ENCODE measurements at places on chromosomes 4 and X. TPM values are rescaled to one million over a fixed set of nuclear protein-coding genes. Genes with fewer than 3 reads are reported as not detected.
A peak's percentile ranks its signal among the peaks of the same experiment; 100 is the strongest.

GRCh38 chr4:118351851-118352827 lies 664 bp downstream of the PRSS12 start:
- DNase-seq = no peak

- no peak for DNase-seq
Observed at GRCh38 chrX:118216509-118216908, 99.9 kb upstream of the KLHL13 start.

DNA sequence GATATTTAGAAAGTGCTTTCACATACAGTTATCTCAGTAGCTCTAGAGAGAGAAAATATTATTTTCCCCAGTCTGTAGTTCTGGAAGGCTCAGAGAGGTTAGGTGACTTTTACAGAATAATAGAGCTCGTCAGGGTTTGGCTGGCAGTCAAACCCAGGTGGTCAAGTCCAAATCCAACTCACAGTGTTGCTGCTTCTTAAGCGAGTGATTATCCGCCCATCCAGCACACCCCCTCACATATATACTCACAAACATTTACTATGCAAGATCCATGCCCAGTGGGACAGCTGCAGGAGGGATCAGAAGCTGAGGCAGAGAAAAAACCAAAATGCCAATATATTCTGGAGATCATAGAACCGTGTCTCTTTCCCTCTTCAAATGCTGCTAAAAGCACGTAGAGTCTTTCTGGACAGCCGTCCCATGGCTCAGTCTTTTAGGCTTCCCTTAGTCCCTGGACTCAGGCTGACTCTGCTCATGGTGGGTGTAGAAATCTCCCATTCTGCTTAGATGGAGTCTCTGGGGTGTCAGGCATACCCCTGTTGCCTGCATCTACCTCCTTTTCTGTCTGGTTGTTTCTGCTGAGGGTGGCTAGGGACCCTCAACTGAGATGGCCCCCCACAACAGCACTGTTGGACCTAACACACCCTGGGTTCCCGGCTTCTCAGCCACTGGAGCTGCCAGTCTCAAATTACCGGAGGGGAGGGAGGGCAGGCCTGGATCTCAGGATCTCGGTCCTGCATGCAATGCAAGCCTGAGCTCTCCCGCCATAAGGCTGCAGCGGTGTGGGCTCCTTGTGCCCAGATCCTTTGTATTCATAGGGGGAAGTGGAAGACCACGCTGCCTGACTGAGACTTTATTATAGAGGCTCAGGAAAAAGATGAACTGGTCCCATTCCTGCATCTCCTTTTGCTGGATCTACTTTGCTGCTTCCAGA lies at the start of gene CHRNA9:
CHRNA9 (plus strand) TSS at position 743 of the 934 bp plus-strand sequence; CDS start at position 878, 135 bp downstream.
- no peak for DNase-seq

- DNase-seq = no peak
Observed at GRCh38 chr4:150828159-150828558, 186.9 kb downstream of the LRBA start.

DNA sequence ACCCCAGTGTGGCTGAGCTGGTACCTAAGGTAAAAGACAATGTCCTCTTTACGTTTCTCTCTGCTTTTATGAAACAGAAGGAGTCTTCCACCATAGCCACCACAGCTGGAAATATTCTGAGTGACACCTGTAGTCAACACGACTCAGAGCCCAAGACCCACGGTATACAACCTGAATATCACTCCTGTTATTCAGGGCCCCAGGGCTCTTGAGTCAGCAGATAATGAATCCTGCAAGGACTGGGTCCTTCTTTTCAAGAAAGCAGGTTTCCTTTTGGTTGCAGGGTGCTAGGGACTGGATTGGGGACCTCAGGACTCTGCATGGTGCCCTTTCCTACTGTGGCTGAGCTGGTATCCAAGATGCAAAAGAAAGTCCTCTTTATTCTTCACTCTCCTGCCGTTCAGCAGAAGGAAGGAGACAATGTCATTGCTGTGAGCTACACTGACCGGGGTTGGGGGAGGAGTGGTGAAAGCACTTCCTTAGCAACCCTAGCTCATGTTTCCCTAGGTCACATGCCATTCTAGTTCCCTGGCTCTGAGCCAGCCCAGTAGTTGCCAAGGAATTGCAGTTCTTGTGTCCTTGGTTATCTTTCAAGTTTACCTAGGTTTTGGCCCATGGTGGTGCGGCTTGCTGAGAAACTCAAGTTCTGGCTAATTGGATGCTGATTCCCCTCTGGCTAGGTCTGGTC lies 23.7 kb upstream of the UNC5C start:
- peak; percentile 61 for DNase-seq

Gene PRDM5
- total RNA-seq = 26.3 TPM

GRCh38 chrX:150184491-150184890 lies 178.6 kb upstream of the MAMLD1 start:
- DNase-seq = peak; percentile 7

DNA sequence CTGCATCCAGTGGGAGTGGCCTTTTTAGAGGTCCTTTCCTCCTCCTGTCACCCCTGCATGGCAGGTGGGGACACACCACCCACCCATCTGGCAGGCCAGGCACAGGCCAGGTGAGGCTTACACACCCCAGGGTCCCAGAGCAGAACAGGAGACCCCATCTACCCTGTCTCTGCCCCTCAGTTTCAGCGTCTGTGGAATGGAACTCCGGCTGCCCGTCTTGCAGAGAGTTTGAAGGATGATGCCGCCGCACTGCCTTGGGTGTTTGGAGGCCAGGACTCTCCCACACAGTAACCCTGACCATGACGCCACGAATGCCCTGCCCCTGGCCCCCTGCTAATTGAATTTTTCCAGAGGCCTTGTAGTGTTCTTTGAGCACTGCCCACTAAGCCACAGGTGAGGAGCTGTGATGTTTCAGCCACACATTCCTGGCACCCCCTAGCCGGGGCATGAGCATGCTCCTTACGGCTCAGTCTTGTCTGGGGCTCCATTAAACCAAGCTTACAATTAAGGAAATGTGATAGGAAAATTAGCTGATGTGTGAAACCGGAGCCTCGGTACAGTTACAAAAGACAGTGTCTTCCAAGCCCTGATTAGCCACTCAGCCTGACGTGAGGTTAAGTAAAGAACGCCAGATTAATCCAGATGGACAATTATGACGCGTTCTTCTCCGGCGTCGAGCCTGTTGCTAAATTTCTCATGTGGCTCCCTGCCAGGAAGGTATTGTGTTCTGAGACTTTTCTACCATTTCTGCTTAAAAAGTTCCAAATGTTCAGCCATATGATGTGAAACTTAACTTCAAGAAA lies 39.3 kb downstream of the HMX1 start:
- peak; percentile 34 for DNase-seq

Gene TECRL
- total RNA-seq = 0.16 TPM

Gene SSX4B
- not detected for total RNA-seq

DNA sequence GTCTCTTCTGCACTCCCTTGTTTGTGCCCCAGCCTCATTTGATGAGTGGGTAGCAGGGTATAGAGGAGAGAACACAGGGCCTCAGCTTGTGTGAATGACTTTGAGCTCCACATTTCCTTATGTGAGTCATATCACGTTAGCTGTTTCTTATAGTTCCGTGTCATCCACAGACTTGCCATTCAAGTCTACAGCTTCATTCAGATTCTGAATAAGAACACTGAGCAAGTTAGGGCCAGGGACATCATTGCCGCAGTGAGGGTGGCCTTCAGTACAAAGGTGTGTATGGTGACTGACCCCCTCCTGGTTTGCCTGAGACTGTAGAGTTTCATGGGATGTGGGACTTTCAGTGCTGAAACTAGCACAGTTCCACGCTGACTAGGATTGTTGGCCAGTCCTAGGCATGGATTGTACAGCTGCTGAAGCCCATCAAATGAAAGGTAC lies 23.6 kb downstream of the KLF3 start:
- no peak for DNase-seq

Gene DAPP1
- total RNA-seq = 25.3 TPM

Gene GIMD1
- not detected for total RNA-seq

Gene SCFD2
- 46.6 TPM for total RNA-seq

Gene ETNPPL
- not detected for total RNA-seq

Gene PAGE5
- total RNA-seq = not detected

DNA sequence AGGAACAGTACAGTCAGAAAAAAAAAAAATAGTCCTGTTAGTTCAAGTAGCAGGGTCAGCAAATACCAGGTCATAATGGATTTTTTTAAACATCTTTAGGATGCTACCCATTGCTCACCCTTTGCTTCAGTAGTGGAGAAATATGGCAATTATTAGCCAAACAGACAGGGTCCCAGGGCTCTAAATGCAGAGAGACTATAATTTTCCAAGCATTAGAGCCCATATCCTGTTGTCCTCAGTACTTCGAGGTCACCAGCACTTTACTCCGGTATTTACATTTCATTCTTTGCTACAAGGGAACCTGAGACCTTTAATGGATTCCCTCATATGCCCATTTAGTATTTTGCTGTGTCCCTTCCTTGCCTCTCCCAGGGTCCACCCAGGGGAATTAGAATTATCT lies 1562.9 kb upstream of the TENM3 start:
- DNase-seq = no peak

- DNase-seq = no peak
Observed at GRCh38 chr4:157358439-157358838, 137.9 kb downstream of the GRIA2 start.

- DNase-seq = no peak
Observed at GRCh38 chr4:94634271-94634670, 123.5 kb upstream of the BMPR1B start.

GRCh38 chr4:141680060-141680459 lies 43.7 kb downstream of the IL15 start:
- no peak for DNase-seq

DNA sequence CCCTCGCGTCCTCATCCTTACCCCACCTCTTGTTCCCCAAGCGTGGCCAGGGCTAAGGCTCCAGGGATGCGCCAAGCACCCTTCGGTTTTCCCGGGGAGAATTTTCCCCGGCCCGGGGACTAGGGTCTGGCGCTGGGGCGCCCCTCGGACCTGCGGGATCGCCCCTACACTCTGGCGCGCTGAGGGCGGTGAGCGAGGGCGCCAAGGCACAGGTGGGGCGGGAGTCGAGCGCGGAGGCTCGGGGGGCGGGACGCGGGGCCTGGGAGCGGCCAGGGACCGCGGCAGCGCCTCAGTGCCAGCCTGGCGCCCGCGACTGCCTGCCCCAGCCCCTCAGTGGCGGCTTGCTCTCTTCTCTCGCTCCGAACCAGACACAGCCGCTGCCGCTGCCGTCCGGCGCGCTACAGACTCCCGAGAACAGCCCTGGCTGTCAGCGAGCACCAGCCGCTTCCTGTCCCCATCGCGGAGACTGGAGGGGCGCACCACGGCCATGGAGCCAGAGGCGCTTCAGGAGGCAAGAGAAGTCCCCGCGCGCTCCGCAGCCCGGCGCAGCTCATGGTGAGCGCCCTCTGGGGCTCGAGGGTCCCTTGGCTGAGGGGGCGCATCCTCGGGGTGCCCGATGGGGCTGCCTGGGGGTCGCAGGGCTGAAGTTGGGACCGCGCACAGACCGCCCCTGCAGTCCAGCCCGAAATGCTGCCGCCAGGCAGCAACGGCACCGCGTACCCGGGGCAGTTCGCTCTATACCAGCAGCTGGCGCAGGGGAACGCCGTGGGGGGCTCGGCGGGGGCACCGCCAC lies at the start of gene DRD5:
DRD5 (plus strand) TSS at position 292 of the 793 bp plus-strand sequence; CDS start at position 688, 396 bp downstream.
- DNase-seq = no peak

DNA sequence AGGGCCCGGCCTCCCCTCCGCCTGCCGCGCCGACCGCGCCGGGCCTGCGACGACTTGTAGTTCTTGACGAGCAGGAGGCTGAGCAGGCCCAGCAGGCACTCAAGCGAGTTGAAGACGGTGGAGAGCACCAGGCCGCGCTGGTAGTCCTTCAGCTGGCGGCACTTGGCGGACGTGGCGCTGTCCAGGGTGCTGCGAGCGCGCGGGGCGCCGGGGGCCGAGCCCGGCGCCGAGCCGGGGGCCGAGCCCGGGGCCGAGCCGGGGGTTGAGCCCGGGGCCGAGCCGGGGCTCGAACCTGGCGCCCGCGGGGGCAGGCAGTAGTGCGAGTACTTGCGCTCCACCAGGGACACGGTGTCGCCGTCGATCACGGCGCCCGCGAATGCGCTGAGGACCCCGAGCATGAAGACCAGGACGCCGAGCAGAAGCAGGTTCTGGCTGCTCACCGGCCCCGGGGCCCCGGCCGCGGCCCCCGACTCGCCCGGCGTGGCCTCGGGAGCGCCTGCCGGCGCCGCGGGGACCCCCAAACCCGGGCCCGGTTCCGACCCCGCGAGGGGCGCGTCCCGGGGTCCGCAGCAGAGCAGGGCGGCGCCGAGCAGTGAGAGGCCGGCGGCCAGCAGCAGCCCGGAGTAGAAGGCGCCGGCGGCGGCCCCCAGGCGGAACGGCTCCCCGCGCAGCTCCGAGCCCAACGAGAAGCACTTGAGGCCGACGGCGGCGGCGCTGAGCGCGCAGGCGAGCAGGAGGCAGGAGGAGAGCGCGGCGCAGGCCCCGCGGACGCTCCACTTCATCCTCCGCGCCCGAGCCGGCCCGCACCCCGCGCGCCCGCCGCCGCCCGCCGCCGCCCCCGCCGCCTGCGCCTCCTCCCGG lies 584 bp downstream of the TMEM271 start:
- DNase-seq = peak; percentile 63

GRCh38 chrX:155046129-155046810 lies 19.6 kb downstream of the FUNDC2 start:
- DNase-seq = no peak

Gene XKRX
- 0.96 TPM for total RNA-seq

- no peak for DNase-seq
Observed at GRCh38 chr4:169116270-169116901, 106.3 kb upstream of the CBR4 start.

Gene EVC
- total RNA-seq = 24.1 TPM

Gene MAGEA9B
- total RNA-seq = not detected

Gene GK
- 14.1 TPM for total RNA-seq

Gene TMEM156
- total RNA-seq = 0.99 TPM

Gene UGT2B15
- 0.47 TPM for total RNA-seq

GRCh38 chr4:151921811-151922210 lies 161.0 kb upstream of the GATB start:
- no peak for DNase-seq

GRCh38 chrX:11100281-11101035 lies 10.7 kb upstream of the HCCS start:
- peak; percentile 52 for DNase-seq

- no peak for DNase-seq
Observed at GRCh38 chr4:39525822-39526690, 1.2 kb downstream of the UGDH start.

DNA sequence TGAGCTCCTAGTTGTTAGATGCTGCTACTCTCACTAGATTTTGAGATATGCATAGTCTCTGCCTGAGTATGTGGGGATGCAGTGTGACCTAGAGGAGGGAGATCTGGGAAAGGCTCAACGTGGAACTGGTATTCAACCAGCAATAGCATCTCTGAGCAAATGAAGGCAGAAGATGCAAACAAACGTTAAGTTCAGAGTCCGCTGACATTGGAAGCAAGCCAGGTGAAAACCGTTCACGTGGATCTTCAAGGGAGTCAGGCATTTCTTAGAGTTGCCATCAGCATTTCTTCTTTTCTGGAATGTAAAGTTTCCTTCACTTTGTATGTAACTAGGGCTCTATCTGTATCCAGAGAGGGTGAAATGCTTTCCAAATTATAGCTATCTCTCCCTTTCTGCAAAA lies 59.9 kb downstream of the C4orf51 start:
- no peak for DNase-seq

Measured in ureter (tissue), 1 donor.